Retina (tissue), 1 donor: ENCODE measurements at places on chromosomes 2 and 18.

- no peak for DNase-seq
Observed at GRCh38 chr2:153101187-153101586, 377.4 kb downstream of the RPRM start.

GRCh38 chr2:219119422-219120043 is 41.1 kb downstream of the NHEJ1 start:
- peak; percentile 45 for DNase-seq

DNA sequence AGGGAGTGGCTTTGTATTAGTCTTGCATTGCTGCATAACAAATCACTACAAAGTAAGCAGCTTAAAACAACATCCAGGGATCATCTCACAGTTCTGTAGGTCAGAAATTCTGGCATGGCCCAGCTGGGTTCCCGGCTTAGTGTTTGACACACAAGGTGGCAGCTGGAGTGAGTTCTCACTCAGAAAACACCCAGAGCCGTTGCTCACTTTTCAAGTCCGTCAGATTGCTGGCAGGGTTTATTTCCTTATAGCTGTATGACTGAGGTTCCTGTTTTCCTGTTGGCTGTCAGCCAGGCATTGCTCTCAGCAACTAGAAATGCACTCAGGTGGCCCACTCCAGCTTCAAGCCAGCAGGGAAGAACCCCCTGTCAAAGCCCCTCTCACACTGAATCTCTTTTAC is 324.1 kb downstream of the CCDC178 start:
- DNase-seq, result no peak

GRCh38 chr18:49697757-49698524 is 115.4 kb downstream of the ACAA2 start:
- DNase-seq, result peak; percentile 34

DNA sequence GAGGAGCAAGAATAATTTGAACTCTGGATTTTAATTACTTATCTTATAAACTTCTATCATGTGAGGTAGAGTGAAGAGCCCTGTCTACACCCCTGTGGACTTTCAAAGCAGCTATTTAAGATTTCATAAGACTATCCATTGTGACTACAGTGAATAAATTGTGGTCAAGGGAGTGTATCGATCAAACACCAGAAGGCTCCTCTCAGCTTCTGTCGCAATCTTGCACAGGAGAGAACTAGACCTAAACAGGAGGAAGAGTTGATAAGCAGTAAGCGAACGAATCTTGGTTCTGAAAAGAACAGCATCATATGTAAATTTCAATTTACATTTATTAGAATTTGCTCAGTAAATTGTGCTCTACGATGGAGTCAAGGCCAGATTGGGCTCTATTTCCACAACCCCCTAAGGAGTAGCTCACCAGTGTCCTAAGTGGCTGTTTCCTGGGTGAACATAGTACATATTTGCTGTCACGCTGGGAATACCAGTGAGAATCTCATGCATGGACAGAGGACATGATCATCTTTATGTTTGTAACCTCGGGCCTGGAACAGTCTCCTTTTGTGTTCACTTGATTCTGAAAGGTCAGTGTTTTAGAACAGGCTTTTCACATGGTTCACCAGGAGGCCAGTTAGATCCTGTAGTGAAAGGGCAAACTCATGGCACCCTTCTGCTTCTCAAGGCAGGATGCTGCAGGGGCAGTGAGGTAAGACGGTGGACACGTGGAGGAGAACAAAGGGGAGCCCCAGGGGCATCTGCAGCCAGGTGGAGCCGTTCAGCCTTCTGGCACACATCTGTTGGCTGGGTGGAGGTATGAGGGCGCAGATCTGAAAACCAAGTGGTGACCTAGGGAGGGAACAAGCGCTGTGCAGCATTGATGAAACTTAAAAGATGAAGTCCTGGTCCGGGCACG is 33.3 kb downstream of the NPAS2 start:
- DNase-seq, result no peak

GRCh38 chr2:61693744-61694143 is 155.6 kb upstream of the XPO1 start:
- DNase-seq, result no peak

GRCh38 chr2:46118656-46119371 is 178.4 kb upstream of the EPAS1 start:
- DNase-seq, result no peak

DNA sequence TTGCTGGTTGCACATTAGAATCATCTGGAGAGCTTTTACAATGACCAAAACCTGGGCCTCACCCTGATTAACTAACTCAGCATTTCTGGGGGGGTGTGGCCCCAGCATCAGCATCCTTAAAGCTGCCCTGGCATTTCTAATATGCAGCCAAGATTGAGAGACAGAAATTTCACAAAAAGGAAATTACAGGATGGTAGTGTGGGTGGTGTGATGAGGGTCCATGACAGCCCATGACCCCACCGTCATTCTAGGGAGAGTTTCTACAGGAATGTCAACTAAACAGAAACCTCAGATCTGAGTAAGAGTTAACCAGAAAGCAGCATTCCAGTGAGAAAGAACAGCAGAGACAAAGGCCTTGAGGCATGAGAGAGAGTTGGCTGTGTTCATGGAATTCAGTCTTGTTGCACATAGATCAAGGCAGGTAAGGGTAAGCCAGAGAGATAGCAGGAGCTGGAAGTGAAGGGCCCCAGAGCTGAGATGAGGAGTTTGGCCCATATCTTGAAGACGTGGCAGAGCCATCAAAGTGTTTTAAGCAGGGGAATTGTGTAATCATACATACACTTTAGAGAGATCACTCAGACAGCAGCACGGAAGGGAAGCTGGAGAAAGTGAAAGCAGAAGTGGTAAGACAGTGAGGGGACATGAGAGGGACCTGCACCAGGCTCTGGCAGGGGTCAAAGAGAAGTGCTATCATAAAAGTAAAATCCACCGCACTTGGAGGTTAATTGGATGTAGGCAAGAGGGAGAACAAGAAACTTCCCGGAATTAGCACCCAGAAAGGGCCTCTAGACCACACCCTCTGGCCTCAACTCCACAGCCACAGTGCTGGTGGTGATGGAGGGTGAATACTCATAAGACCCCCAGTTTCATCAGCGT is 7.8 kb upstream of the TRABD2A start:
- no peak for DNase-seq

GRCh38 chr2:46832543-46832942 is 83.1 kb downstream of the MCFD2 start:
- no peak for DNase-seq

GRCh38 chr2:228378233-228378632 is 196.7 kb upstream of the SPHKAP start:
- DNase-seq, result no peak

DNA sequence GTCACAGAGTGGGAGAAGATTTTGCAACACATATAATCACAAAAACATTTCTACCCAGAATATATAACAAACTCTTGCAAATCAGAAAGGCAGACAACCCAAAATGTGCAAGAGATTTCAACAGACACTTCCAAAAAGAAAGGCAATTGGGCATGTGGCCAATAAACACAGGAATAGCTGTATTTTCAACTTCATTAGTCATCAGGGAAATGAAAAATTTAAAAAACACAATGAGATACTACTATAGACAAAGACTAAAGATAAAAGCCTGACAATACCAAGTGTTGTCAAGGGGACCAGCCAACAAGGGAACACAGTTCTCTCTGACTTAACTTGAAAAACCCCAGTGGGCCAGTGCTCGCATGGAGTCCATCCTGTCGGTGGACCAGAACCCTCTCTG is 40.5 kb downstream of the MTHFD2 start:
- DNase-seq, result no peak

DNA sequence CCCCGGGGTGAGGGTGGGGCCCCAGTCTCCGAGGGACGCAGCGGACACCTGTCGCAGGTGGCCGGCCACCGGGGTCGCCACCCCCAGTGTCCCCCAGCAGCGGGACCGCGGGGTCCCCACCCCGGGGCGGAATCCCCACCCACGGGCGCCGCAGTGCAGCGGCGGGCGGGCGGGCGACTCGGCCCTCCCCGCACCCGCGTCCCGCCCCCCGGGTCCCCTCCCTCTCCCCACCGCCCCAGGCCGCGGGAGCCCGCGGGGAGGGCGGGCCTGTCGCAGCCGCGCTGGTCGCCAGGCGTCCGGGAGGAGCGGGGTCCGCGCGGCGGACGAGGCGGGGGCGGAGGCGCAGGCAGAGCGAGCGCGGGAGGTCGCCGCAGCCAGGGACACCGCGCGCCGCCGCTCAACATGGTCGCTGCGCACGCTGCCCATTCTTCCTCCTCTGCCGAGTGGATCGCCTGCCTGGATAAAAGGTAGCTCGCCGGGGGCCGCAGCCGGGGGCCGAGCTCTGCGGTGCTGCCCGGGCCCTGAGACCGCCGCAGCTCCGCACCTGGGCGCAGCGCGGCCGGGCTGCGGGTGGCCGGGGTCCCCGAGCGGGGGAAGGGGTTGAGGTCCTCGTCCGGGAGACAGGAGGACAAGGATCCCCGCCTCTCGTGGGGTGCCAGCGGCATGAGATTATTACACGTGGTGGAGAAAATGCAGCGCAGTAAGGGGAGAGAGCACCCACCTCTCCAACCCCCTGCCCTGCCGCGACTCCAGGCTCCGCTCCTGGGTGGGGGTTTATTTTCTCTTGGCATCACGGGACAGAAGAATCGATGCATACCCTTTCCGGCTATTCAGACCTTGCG is at the start of gene RAPGEF4:
Gene RAPGEF4 (plus strand): TSS at position 264 of the 842 bp plus-strand sequence. CDS start 139 bp downstream, at position 403.
- DNase-seq, result peak; percentile 68

GRCh38 chr2:111173338-111173737 is 52.6 kb downstream of the BCL2L11 start:
- DNase-seq, result no peak

- DNase-seq, result no peak
Observed at GRCh38 chr18:1012775-1013174, 108.1 kb downstream of the ADCYAP1 start.

DNA sequence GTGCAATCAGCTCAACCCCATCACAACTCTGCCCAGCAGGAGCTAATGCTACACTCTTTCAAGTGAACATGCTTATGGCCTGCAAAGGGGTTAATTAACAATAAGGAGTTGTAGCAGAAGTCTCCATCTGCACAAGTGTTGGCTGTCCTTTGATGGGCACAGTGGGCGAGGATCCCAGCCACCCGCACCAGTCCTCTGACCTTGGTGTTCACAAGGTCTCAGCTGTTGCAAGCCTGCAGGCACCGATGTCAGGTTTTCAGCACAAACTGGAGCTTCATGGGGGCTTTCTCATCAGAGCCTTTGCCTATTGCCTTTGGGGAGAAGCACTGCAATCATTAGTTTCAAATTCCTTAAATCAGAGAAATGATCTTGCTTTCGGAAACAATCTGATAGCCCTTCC is 60.9 kb upstream of the TMEM178A start:
- peak; percentile 58 for DNase-seq

DNA sequence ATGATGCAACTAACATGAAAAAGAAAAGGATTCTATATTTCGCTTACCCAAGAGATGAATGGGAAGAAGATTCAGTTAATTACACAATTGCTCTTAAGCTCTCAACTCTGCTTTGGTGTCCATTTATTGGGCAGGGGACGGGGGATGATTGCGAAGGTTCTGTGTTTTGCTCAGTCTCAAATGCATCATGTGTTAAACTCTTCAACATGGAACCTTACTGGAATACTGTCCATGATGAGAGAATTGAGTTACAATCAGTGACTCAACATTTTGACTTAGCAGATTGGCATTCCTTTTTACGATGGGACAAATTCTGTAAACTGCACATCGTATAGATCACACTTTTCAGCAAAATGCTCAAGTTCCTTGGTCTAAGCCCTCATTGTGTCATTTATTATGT is 135.6 kb downstream of the RBMS1 start:
- no peak for DNase-seq

- DNase-seq, result no peak
Observed at GRCh38 chr2:25576596-25576995, 96.8 kb downstream of the DTNB start.

- DNase-seq, result peak; percentile 73
Observed at GRCh38 chr2:232420463-232421188, 14.0 kb downstream of the ALPG start.

DNA sequence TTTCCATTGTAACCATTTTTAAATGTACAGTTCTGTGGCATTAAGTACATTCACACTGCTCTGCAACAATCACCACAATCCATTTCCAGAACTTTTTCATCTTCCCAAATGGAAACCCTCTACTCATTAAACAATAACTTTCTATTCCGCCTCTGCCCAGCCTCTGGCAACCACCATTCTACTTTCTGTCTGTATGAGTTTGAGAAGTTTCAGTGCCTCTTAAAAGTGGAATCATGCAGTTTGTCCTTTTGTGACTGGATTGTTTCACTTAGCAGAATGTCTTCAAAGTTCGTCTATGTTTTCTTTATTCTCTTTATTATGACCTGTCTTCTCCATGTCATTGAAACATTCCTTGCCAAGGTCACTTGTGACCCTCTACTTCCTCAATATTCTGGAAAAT is 22.0 kb upstream of the PELI1 start:
- DNase-seq, result no peak

DNA sequence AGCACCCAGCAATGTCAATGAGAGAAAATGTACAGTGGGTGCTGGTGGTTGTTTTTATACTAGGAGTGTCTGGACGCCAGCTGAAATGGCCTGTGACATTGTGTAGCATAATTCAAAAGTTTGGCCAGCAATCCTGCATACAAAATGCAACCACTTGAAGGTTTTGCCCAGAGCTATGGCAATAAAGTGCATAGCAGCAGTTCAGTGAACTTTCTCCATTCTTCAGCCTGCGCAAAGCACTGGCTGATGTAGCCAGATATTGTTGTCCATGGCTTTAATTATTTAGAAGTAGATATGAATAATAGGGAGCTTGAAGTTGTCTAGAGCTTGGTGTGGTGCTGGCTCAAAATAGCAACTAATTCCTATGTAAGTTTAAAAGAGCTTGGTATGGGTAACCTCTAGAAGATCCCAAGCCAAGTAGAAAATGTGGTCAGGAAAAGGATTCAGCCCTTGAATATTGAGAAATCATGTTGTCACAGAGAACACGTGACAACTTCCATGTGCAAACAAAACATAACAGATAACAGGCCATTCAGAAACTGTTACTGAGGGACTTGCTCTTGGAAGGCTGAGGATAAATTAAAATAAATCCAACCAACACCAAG is 33.3 kb upstream of the PGAP1 start:
- DNase-seq, result no peak

DNA sequence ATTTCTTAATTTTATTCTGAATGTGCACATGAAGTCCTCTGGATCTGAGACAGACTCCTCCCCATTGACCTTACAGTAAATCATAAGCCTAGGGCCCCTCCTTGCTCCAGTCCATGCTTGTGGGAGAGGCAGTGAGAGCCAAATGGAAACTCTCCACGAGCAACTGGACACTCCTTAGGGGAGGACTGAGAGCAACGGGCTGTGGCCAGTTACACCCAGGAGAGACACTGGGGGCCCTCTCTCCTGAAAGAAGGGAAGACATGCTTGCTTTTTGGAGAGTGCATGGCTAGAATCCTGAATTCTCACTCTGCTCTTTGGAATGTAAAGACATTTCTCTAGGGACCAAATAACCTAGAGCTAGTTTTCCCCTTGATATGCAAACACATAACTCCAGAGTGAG is 49.0 kb upstream of the BIN1 start:
- no peak for DNase-seq

DNA sequence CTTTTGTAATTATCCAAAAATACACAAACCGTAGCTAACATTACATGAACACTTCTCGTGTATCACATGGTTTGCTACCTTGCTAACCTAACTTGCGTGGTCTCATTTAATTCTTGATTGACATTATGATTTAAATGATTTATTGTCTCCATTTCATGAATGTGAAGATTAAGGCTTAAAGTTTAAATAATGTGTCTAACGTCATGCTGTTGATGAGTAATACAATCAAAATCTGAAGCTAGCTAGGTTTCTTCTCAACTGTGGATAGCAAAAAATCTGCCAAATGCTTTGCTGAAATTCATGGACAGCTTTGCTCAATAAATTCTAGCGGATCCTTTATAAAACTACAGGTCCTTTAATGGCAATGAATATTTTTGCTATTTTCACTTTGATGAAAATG is 274.1 kb upstream of the MC4R start:
- DNase-seq, result no peak
